Left renal cortex interstitium (tissue), 4 donors: ENCODE measurements at places on chromosomes 4 and X. TPM values are rescaled to one million over a fixed set of nuclear protein-coding genes. Genes with fewer than 3 reads are reported as not detected.

The NHSL2 gene
- 7.4 TPM for polyA plus RNA-seq

The PNMA5 gene
- 0.16 TPM for polyA plus RNA-seq

The SRPK3 gene
- polyA plus RNA-seq: 2.5 TPM

The NPY1R gene
- polyA plus RNA-seq: 21.7 TPM

The C4orf50 gene
- polyA plus RNA-seq: 0.02 TPM

The GABRE gene
- polyA plus RNA-seq: 4.2 TPM

The PHKA1 gene
- 5.3 TPM for polyA plus RNA-seq

DNA sequence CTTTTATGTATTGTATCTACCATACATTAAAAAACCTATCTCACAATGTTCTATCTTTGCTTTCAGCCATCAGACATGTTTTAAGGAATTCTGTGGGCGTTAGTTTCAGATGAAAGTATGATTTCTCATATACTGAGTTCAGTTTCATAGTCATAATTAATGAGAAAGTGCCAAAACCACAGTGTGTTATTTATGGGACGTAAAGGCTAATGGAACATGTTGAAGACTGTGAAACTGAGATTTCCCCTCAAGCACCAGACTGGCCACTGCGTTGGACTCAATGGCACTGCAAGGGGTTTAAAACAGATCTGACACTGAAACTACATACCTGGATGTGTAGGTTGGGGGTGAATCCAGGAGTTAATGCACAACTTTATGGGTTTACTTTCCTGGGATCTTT lies 32.0 kb downstream of the F8 start:
- no peak for DNase-seq

DNA sequence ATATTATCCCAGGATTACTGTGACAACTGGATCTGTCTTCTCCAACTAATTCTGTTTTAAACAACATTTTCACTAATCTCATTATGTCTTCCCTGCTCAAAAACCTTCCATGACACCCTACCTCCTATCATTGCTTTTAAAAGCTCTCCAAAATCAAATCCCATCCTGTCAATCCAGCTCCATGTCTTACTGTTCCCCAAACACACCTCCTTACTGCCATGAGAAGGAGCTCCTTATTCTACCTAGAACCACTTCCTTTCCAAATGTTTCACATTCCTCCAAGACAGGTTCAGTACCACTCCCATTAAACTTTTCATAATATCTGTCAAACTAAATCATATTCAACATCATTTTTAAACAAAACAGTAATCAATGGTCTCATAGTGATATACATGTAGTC lies 66.9 kb upstream of the WDR17 start:
- no peak for DNase-seq

DNA sequence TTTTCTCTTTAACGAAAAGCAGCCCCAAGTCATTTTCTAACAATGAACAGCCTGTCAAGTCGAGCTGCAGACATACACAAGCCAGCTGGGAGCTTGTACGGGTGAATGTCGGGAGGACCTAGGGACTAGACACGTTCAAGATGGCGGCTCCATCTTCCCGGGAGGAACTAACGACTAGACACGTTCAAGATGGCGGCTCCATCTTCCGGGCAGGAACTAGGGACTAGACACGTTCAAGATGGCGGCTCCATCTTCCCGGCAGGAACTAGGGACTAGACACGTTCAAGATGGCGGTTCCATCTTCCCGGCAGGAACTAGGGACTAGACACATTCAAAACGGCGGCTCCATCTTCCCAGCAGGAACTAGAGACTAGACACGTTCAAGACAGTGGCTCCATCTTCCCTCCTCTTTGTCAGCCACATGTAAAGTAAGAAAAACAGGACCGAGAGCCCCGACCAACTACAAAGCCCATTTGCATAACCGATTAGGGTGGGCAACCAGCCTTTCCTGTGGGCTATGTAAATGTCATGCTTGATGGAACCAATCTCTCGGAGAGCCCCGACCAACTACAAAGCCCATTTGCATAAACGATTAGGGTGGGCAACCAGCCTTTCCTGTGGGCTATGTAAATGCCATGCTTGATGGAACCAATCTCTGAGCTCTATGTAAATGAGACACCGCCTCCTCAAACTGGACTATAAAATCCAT lies 175.5 kb downstream of the DHRSX start:
- peak; percentile 44 for DNase-seq

DNA sequence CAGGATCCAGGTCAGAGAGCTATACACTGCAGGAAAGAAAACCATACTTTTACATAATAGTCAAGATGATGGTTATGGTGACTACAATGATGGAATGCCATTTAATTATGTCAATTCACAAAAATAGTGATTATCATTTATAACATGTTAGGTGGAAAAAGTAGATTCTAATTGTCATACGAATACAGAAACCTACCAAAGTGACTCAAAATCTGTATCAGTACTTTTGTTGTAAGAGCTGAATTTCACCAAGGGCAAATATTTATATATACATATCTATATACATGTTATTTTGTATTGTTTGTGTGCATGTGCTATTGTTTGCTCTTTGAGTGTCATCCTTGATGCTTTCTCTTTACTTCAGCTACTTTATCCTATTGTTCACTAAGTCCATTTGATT lies 485.4 kb downstream of the INPP4B start:
- DNase-seq: no peak

DNA sequence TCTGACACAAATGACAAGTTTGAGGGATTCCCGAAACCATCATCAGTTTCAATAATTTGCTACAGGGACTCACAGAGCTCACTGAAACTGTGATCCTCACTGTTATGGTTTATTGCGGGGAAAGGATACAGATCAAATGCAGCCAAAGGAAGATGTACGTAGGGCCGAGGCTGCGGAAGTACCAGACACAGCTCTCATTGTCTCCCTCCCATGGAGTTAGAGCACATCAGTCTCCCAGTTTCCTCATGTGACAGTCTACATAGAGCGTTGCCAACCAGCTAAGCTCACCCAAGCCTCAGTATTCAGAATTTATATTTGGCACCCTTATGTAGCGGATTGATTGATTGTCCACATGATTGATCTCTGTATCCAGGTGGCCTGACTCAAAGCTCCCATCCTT lies 137.8 kb upstream of the TENM3 start:
- no peak for DNase-seq

GRCh38 chr4:37538931-37539330 lies 147.2 kb downstream of the RELL1 start:
- no peak for DNase-seq

GRCh38 chrX:153631346-153631745 lies 15.7 kb upstream of the DUSP9 start:
- no peak for DNase-seq

DNA sequence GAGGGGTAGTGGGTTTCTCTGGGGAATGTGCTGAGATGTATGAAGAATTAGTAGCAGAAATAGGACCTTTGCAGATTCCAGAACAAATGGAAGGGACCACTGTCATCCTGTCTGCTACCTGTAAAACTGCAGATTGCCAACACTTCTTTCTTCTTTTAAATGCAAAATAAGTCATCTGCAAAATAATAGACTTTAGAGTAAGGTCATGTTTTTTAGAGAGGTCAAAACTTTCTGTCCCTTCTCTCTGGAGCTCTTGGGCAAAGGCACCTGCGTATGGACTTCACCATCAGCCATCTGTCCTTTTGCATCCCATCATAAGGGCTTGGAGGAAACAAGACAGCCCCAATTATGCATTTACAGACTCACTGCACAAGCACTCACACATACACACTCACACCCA lies 121.1 kb upstream of the PPARGC1A start:
- DNase-seq: no peak

- DNase-seq: no peak
Observed at GRCh38 chr4:123699880-123700771, 303.5 kb downstream of the SPRY1 start.
